ENCODE measurements at places on chromosomes 2 and 18.

DNA sequence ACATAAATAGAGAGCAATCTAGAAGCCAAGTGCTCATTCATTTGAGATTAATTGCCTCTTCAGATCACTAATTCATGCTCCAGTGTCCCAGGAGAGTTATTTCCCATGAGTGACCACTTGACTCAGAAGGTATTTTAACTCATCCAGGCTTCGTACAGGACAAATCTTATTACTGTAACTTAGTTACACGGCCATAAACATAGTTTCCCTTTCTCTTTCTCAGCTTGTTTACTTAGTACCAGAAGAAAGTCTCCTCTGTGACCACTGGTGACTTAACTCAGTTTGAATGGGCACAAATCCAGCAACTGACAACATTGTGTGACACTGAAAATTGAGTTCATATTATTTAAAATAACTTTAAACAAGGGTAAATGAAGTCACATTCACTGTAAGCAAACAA lies 25.3 kb downstream of the MMADHC start:
- no peak for DNase-seq

DNA sequence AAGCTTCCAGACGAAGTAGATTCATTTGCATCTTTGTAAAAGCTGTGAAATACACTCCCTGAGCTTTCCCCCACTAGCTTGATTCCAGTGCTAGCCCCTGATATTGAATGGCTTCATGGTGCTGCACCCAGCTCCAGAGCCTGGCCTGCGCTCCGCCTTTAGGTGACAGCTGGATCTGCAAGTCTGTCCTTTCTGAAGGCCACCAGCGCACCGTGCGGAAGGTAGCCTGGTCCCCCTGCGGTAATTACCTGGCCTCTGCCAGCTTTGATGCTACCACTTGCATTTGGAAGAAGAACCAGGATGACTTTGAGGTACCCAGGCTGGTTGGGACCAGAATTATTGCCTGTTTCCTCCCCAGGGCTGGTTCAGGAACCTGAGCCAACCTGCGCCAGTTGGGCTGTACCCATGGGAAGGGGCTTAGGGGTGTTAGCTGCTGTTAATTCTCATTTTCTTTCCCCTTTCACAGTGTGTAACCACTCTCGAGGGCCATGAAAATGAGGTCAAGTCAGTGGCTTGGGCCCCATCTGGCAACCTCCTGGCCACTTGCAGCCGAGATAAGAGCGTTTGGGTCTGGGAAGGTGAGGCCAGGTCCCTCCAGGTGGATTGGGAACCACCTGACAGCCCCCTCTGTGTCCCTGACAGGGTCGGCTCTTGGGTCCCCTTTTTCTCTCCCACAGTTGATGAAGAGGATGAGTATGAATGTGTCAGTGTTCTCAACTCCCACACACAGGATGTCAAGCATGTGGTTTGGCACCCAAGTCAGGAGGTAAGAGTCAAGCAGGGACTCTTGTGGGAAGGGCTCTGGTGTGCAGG lies 1.3 kb downstream of the CIAO1 start:
- DNase-seq: no peak

- DNase-seq: no peak
These were observed 945.7 kb upstream of the LRRTM1 start for GRCh38 chr2:81250270-81250669.

DNA sequence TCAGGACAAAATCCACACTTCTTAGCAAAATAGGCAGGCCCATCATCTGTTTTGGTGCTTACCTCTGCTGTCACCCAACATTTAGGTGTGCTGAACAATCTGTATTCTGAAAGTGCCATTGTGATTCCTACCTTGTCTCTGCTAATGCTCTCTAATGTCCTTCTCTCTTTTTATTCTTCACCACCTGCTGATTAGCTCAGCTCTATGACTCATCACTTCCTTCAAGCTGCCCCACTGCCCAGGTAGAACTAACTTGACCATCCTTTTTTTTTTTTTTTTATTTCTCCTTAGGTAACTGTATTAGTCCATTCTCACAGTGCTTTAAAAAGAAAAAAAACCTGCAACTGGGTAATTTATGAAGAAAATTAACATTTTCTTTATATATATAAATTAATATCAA lies 478.7 kb upstream of the POU3F3 start:
- no peak for DNase-seq

DNA sequence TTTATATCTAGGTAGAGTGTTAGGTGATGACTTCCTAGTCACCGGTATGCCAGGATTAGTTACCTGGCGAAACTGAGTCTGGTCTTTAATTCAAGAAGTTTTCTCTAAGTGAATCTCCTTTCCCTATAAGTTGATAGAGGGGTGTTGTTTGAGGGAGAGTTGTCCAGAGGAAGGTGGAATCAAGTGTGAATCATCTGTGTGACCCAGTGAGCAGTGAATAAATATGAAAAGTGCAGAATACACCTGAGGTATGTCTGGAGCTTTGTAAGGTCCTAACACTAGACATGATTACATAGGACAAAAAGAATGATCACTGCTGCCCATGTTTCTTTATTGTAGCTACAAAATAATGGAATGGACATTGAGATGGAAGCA lies 11.2 kb downstream of the POU3F3 start:
- DNase-seq: no peak

DNA sequence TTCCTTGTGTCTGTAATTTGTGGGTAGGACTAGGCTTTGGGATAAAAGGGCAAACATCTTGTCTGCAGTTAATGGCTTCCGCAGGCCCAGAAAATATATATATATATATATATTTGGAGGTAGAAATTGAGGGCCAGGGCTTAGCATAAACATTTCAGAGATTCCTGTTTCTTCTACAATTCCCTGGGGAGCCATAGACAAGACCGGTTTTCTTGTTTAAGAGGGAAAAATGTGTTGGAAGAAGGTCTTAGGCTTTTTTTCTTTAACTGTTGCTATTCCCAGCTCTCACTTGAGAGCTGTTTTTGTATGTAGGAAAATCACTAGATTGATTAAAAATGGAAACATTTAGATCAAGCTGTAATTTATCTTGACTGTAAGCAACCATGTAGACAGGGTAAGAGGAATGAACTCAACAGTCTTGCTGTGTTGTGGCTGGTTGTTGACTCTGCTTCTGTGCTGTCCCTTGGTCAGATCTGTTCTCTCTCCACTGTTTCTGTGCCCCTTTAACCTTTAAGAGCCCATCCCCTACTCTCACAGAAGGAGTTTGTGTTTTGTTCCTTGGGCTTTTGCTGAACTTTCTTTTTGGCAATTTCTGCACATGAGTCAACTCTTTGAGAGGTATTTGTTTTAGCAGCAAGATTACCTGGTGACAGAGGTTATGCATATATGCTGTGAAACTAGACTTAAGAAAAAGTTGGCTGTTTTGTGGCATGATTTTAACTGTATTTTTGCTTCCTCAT lies 58.3 kb downstream of the EFEMP1 start:
- no peak for DNase-seq

DNA sequence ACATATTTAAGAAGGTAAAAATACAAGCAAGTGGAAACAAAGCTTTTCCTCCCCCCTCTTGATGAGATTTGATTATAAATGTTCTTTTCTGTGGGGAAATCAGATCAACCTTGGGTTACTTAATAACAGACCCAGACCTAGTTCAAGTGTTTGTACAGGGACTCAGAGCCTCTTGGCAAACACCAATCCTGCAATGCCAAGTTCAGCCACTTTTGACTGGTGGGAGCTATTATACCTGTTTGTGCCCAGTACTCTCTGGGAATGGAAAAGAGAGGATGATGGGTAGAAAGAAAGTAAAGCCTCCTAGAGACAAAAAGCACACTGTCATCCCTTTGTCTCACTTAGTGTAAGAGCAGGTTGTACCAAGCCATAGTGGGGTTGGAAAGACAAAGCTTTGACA lies 63.8 kb upstream of the EPHA4 start:
- DNase-seq: no peak

- DNase-seq: no peak
These were observed 49.7 kb upstream of the ODC1 start for GRCh38 chr2:10497797-10498251.

- DNase-seq: no peak
These were observed 73.2 kb upstream of the LCLAT1 start for GRCh38 chr2:30373881-30374302.

DNA sequence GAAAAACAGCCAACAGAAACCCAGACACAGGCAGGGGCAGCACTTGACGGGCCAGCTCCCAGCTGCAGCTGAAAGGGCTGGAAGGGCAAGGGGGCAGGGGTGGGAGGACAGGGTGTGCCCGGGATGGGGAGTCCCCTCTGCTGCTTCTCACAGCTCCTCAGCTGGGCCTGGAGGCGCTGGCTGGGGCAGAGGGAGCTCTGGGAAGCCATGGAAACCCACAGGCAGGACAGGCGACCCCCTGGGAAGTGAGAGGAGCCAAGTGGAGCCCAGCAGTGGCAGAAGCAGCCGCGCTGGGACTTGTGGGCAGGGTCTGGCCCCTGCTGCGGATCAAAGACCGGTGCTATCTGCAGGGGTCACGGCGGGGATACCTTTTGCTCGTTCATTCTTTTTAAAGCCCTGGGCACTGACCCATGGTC lies 20.7 kb downstream of the OTOF start:
- DNase-seq: no peak

- DNase-seq: no peak
These were observed 67.6 kb downstream of the FHOD3 start for GRCh38 chr18:36364911-36365624.

DNA sequence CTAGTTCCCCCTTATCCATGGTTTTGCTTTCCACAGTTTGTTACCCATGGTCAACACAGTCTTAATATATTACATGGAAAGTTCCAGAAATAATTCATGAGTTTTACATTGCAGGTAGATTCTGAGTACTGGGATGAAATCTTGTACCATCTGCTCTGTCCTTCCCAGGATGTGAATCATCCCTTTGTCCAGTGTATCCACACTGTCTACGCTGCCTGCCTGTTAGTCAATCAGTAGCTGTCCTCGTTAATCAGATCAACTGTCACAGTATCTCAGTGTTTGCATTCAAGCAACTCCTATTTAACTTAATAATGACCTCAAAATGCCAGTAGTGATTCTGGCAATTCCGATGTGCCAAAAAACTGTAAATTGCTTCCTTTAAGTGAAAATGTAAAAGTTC lies 76.3 kb downstream of the DYNC1I2 start:
- DNase-seq: no peak

- DNase-seq: no peak
These were observed 9.5 kb downstream of the SYT4 start for GRCh38 chr18:43267818-43268217.

GRCh38 chr2:232315923-232316299 lies 62.6 kb upstream of the ALPP start:
- no peak for DNase-seq

- DNase-seq: no peak
These were observed 48.1 kb downstream of the PLB1 start for GRCh38 chr2:28544036-28544346.

GRCh38 chr2:12484536-12485115 lies 232.1 kb upstream of the TRIB2 start:
- DNase-seq: no peak

- DNase-seq: no peak
These were observed 58.5 kb downstream of the ADD2 start for GRCh38 chr2:70709275-70710037.

- DNase-seq: no peak
These were observed 3.1 kb upstream of the AQP12A start for GRCh38 chr2:240688553-240688919.

GRCh38 chr2:234719116-234719716 lies 222.3 kb upstream of the ARL4C start:
- no peak for DNase-seq

GRCh38 chr2:47504174-47504810 lies 101.3 kb downstream of the MSH2 start:
- no peak for DNase-seq

DNA sequence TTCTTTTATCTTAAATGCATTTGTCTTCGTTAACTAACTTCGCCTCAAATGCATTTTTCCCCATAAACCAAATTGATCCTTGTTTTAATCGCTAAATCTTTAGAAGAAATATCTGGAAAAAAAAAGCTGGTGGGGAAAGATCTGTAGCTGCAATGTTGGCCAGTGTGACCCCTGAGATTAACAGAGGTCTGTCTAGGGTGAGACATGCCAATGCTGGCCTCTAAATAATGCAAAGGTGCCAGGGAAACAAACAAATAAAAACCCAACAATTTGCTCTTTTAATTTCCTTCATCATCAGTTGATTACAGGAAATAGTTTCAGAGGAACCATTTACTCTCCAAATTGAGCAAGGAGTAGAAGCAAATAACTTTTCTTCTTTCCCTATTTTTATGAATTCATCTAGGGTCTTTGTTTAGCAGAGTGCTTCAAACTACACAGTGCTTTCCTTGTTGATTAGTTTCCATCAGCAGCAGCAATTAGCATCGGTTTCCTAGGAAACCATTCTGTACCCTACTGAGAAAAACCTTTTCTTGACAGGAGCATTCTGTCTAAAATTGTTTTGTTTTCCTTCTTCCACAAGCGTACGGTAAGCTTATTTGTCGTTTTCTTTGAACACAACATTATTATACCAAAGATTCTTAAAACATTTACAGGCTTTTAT lies 100.5 kb upstream of the UNC80 start:
- no peak for DNase-seq

DNA sequence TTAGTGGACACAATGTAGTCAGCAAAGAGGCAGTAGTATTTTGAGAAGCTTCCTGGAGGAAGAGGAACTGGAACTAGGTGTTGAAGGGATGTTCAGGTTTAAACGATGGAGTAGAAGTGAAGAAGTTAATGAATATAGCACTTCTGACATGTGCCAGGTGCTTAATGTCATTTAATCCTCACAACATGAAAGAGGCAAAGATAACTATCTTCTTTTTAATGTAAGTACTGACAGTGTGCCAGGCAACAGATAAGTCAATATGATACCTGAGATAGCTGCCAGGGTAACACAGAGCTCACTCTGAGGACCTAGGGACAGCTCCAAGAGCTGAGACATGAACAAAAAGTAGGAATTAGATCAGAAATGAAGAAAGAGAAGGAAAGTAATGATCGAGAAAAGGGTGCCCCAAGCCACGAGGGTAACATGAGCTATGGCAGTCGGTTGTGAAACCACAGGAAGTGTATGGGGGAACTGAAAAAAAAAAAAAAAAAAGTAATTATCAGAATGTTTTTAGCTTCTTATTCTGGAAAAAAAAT lies 140.7 kb downstream of the RNF144A start:
- DNase-seq: no peak

- DNase-seq: no peak
These were observed 50.3 kb upstream of the GREB1L start for GRCh38 chr18:21191596-21192307.

DNA sequence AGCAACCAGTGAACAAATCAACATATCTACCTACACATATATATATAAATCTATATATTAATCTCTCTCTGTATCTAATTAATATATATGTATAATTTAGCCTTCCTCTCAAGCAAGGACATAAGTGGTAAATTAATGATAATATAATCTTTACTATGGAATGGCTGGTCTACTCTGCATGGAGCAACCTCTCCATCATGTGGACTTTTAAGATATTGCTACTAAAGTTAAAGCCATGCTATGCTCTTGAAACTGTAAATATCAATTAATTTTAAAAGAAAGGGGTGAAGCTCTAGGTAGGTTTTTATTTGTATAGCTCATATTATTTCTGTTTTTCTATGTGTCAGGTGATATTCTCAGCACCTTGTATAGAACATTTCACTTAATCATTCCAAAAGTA lies 147.0 kb downstream of the PPP1R1C start:
- no peak for DNase-seq

DNA sequence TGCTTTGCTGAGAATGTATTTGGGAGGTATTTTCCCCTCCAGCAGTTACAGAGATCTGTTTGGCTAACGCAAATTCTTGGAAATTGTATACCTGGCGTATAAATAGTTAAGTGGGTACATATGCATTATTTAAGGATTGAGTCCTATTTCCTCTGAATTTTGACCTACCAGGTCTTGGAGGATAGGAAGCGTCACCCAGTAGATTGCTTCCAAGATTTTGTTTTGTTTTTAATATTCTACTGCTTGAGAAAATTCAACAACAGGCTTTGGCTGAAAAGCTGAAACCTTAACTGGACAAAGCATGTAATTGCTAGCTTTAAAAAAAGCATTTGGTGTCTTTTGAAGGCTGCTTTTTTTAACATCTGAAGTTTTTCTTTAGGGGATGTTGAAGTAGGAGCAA lies 150.1 kb downstream of the WDSUB1 start:
- DNase-seq: no peak

All from activated naive CD4-positive, alpha-beta T cell (primary cell).